Stimulated activated CD8-positive, alpha-beta memory T cell treated with anti-CD3 and anti-CD28 coated beads, Interleukin-15, amount 100 ng/mL, for 4 hours (primary cell): ENCODE measurements at places on chromosomes 4 and X.

DNA sequence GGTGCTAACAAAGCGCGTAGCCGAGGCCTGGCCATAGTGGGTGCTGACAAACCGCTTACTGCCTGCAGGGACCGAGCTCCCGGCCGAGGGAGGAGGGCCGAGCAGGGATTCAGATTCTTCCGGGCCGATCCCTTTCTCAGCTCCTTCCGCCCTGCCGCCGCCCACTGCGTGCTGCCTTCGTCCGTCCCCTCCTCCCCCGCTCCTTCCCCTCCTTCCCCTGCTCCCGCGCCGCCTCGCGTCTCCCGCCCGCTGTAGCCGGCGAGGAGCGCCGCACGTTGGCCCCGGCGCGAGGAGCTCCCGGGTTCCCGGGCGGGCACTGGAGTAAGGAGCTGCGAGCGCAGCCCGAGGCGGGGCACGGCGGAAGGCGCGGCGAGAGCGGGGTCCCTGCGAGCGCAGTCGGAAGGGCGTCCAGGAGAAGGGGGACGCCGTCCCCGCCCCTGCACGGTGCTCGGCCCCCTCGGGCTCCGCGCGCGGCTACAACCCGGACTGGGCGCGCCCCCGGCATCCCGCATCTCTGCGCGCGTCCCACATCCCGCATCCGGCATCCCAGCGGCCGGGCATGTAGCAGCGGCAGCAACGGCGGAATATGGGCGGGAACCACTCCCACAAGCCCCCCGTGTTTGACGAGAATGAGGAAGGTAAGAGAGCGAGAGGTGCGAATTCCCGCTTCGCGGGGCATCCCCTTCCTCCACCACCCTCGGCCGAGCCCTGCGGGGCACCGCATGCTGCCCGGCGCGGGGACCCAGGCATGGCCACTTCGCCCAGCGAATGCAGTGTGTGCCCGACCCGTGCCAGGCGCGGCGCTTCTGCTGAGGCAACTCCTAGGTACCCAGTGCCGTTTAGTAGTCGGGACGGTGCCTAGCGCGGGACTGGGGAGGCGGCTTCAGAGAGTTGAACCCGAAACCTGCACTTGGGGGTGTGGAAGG is at the start of gene STK32B:
TSS of gene STK32B (plus strand) at position 203 of the 926 bp plus-strand sequence.
- DNase-seq, result no peak

GRCh38 chrX:67619253-67619652 is 75.4 kb downstream of the AR start:
- DNase-seq, result no peak

DNA sequence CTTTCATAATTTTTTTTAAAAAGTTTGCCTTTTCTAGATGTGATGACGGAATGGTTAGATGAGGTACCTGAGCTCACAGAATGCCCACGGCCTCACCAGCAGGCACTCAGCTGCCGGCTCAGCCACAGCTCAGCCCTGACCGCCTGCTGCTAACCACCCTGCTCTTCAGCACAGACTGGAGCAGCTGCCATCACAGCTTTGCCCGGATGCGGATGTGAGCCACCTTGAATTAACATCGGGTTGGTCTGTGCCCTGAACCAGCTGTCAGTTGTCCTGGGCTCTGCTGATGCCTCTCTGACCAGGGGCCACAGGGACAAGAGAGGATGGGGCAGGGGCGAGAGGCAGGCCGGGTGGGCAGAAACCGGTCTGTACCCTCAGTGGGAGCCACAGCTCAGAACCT is 93.3 kb downstream of the HMX1 start:
- DNase-seq, result no peak

DNA sequence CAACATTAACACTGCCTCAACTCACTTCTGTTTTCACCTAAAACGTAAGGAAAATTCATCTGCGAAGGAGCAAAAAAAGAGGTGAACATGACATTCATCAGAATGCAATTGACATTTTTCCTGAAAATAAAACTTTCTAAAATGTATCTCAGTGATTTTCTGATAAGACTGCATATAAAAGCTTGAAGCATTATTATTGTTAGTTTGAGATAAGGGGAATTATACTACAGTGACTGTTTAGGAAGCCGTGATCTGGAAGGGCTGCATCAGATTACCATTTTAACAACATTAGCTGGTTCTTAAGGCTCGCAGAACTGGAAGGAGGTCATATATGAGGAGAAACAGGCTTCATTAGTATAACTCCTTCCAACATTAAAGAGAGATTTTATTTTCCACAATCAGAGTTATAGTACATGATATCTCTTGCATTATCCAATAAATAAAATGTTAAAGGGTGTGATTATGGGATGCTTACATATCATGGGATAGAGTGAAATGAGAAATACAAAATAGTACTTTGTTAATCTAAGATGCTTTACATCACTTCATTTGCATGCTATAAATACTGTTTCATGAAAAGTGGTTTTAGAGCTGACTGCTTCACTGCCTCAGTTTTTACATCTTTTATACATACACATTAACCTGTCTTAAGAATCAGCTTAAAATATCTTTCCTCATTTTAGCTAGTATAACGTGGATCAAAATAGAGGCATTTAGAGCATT is 1820.1 kb upstream of the TENM3 start:
- no peak for DNase-seq

GRCh38 chr4:108010167-108010566 is 20.5 kb downstream of the HADH start:
- DNase-seq, result no peak
